Effector CD4-positive, alpha-beta T cell (primary cell): ENCODE measurements at places on chromosomes 12 and 14.

DNA sequence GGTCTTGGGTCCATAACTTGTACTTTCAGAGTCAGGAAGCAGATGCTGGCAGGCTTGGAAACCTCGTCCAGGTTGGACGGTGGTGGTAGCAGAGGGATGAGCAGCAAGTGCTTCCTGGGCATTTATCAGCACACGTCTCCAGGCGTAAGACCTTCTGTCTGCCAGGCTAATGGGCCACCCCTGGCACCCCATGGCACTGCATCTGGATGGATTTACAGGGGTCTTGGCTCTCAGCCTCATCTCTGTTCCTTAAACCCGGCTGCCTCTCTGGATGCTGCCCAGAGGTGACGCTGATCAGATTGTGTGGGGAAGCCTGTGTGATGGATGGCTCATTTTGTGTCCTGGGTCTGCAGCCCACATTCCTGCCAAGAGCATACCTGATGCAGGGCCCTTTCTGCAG, 145.1 kb downstream of the TSPAN9 start:
- DNase-seq: no peak

- DNase-seq: no peak
These were observed 18.1 kb upstream of the SGPP1 start for GRCh38 chr14:63745858-63746425.

- DNase-seq: no peak
These were observed 115.6 kb upstream of the PKP2 start for GRCh38 chr12:33012226-33012625.

GRCh38 chr12:108053512-108053911, 75.6 kb upstream of the WSCD2 start:
- DNase-seq: no peak

DNA sequence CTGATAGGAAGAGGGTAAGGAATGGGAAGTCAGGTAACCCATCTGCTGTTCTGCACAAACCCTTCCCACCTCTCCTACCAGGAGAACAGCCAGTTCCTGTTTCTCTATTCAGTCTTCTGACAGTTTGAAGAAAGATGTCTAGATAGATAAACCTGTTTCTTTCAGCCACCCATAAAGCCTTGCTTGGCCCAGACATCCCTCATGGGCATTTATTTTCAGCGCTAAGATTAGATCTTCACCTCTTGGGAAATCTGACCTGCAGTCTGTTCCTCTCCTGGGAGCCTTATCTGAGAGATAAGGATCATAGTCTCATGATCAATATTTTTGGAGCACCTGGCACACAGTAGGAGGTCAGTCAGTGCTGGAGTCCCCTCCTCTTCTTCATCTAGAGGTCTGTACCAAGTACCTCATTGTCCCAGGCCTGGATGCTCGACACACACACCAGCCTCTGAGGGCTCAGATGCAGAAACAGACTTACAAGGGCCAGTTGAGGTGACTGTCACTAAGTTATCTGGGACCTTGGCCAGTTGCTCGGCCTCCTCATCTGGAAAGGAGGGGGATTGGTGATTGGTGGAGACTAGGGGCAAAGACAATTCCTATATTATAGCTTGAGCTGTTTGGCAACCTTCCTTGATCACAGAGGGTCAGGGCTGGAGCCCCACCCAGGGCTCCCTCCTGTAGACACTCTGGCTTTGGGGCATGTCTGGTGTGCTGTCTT, 18.2 kb downstream of the ACVRL1 start:
- no peak for DNase-seq

- no peak for DNase-seq
These were observed 1341.4 kb downstream of the FSCB start for GRCh38 chr14:43165651-43166050.

DNA sequence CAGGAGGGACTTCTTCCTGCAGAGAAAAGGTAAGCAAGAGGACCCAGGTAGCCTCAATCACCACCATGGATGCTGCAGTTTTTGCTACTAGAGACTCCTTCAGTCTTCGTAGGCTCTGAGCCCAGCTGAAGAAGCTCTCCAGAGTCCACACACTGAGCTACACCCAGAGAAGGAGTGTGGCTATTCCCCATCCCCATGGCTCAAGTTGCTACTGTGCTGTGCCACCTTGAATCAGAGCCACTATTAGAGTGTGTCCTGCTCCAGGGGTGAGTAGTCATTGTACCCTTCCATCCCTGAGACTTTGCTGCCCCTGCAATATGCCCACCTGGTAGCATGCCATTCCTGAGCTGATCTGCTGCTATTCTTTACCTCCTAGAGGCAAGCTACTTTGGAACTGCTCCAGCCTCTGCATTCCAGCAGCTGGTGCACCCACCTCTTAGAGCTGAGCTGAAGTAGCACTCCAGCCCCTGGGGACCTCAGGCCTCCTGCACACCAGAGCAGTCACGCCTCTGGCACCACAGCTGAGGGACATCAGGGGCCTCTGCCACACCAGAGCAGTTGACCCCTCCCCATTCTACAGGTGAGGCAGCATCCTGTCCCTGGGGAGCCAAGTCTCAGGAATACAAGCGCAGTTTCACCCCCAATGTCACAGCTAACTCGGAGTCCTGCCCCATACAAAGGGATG, 213.0 kb downstream of the TRHDE start:
- no peak for DNase-seq

DNA sequence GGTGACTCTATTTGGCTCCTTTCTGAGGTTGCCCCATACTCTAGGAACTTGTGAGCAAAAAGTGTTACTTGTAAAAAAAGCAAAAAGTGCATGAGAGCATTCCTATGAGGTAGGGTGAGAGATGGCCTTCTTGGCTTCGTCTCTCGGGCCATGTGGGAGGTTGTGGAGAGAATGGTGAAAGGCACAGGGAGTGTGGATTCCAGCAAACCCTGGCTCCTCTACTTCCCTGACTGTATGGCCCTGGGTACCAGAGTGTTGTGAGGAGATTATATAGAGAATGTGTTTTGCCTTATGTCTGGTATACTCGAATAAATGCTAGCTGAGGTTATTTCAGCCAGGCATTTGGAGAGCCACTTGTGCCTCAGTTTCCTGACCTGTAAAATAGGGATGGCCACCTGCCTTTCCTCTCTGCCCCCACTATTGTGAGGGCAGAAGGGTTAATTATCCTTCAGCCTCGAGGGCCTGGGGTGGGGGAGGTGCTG, 11.0 kb downstream of the PLEKHG3 start:
- no peak for DNase-seq

GRCh38 chr12:67193704-67194103, 75.5 kb upstream of the CAND1 start:
- DNase-seq: no peak

- no peak for DNase-seq
These were observed 262.5 kb downstream of the GXYLT1 start for GRCh38 chr12:41881891-41882805.

DNA sequence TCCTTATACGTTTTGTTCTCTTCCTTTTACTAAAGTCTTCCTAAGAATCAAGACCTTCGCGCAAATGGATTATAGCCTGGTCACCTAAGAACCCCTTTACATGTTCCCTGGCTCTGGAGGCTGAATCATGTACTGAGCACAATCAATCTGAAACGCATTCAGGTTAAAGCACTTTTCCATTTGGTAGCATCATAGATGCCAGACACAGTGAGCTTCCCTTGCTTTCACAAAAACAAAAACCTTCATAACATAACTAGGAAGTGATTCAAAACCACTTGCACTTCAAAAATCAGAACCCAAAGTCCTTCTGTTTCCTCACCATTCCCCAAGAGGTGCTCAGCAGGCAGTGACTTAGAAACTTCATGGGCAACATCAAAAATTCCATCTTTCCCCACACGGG, 105.4 kb downstream of the CRACR2A start:
- DNase-seq: no peak

GRCh38 chr12:6326316-6327228, 15.3 kb downstream of the TNFRSF1A start:
- DNase-seq: no peak

DNA sequence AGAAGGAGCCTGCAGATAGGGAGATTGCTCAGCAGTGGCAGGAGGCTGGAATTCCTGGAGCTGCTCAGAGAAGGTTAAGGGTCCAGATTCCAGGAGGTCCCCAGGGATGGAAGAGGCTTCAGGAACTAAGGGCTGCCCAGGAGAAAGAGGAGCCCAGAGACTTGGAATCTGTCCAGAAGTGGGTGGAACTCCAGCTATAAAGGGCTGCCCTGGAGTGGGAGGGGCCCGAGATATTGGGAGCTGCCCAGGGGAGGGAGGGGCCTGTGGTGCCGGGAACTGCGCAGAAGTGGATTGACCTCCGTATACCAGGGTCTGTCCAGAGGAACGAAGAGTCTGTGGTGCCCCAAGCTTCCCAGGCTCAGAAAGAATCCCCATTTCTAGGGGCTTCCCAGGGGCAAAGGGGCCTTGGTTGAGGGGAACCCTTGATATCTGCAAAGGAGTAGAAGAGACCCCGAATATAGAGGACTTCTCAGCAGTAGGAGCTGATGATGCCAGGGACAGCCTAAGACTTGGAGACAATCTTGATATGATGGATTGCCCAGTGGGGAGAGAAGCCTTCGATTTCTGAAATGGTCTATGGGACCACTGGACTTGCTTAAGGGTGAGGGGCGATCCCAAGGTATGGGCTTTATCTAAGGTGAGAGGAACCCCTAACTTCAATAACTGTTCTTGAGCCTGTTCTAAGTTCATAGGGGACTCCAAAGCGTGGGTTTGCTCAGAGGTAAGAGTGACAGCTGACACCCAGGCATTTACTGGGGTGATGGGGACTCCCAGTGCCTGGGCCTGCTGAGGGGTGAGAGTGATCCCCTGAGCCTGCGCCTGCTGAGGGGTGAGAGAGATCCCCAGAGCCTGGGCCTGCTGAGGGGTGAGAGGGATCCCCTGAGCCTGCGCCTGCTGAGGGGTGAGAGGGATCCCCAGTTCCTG, 45.0 kb downstream of the FAM186A start:
- no peak for DNase-seq

DNA sequence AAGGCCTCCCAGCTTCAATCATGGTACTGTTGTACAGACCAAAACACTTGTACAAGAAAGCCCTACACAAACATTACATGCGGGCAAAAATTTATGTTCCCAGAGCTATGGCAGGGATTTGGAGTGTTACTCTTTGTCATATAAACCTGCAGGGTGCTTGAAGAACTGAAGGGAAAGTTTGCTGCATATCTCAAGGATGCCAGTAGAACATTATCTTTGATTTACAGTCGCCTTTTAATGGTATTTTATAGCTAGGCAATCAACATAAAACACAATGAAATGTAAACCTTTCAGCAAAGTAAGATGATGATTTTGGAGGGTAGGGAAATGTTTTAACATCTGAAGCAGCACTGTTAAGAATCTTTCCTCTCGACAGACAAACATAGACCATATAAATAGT, 305.6 kb downstream of the KCNH5 start:
- no peak for DNase-seq

DNA sequence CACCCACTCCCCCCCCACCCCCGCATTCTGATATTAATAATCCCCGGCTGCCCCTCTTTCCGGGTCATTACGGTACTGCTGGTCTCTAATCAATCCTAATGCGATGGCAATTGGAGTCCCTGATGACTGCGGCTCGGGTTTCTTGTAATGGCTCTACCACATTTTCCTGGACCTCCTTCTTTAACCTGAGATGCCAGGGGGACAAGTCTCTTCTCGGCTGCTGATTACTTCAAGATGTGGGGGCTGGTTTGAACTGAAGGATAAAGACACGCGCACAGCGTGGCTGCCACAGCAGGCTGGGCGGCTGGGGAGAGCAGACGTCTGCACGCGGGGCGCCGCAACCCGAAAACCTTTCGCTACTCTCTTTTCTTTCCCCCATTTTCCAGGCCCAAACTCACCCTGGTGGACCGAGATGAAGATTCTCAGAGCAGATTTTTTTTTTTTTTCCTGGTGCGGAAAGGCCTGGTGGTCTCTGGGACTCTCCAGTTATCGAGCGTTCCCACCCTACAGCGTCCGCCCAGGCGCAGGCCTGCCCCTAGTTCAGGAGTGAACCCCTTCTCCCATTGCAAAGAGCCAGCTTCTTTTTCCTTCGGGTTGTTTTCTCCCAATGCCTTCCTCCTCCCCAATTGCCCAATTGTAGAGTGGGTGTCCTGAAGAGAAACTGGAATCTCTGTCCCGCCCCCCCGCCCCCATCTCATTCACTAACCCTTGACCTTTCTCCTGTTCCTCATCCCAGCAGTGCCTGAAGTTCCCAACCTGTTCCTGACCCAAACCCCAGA, 6.0 kb upstream of the SIX1 start:
- DNase-seq: no peak

- DNase-seq: peak; percentile 45
These were observed 102.7 kb upstream of the TBX5 start for GRCh38 chr12:114508529-114509129.

DNA sequence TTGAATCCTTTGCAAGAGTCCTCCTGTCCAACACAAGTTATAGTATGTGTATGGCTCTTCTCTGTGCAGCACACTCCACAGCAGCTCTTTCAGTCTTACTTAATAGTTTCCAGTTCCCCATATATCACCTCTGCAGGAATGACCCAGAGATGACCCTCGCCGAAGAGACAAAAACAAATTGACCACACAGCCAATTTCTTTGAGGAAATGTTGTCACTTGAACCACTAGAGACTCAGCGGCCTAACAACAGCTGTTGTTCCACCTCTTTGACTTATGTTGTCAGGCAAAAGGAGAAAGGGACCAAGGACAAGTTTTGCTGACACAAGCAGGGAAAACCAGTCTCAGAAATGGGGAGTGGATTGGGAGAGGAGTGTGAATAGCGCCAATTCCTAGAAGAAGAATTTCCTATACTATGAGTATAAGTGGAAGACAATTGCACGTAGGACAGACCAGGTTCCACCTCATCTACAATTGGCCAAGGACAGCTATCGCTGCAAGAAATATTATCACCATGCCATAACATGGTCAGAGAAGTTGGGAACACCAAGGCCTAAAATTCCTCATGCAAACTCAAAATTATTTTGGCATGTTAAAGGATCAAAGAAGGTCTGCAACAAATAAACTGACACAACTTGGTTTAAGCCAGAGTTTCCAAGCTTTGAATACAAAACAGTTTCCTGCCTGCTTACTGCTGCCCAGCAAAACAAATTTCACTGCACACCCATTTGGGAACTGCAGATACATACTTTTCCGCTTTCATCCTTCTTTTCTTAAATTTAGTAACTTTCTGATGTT, 41.7 kb upstream of the ITPR2 start:
- no peak for DNase-seq

GRCh38 chr12:38689704-38690103, 215.7 kb downstream of the CPNE8 start:
- no peak for DNase-seq

- DNase-seq: no peak
These were observed 232.5 kb upstream of the FOXN3 start for GRCh38 chr14:89649451-89650075.
